GM23338 (cell line): ENCODE measurements at places on chromosomes 4 and X. TPM values are rescaled to one million over a fixed set of nuclear protein-coding genes. Genes with fewer than 3 reads are reported as not detected.

DNA sequence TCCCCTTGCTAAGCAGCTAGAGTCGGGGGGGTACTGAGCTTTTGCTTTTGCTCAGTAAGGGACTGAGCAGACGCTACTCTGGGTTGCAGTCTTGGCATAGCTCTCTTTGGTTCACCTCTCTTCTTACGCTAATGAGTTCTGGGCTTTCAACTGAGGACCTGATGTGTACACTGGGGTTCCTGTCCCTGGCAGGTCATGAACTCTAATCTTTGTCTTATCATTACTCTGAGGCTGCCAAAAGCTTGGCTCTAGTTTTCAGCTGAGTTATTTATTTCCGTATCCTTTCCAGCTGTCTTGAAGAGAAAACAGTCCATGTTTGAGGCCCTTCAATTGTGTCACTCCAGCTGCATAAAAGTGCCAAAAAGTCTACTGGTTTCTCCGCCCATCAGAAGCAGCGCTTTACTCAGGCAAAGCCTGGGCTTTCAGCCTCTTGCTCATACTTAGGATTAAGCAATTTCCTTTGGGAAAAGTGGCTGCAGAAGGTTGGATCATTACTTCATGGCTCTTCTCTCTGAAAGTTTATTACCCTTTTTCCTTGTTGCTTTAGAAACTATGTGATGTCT lies 121.0 kb upstream of the STOX2 start:
- H3K4me3 ChIP-seq, result no peak overlapping the region
- H3K4me1 ChIP-seq, result peaks cover 8% of the 10 kb centered on the region
- H3K36me3 ChIP-seq, result no peaks in the 10 kb centered on the region
- DNase-seq, result peak; percentile 60

Gene CWH43
- not detected in 2 replicates for total RNA-seq

Gene HSFX4
- total RNA-seq, result not detected in 2 replicates

DNA sequence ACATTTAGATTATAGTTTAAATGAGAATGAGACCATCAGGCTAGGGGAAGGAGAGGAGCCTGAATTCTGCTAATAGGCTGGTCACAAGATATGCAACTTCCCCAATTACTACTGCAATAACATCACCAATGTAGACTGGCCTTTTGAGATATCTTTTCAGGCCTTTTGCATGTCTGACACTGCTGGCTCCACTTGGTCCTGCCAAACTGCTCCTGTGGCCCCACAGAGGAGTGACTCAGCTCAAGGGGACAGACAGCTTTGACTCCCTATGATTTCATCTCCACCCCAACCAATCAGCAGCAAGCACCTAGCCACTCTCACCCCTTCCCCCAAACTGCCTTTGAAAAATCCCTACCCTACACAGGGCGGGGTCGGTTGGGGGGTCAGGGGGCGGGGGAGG lies 22.8 kb downstream of the GPRIN3 start:
- H3K27me3 ChIP-seq, result no peaks in the 10 kb centered on the region
- no peak overlapping the region for H3K4me3 ChIP-seq
- H3K4me1 ChIP-seq, result peaks cover 26% of the 10 kb centered on the region
- H3K27ac ChIP-seq, result no peak overlapping the region

Gene HERC5
- 23.0 and 25.1 TPM in 2 replicates for total RNA-seq

- no peak overlapping the region for H3K4me3 ChIP-seq
- no peak for DNase-seq
These were observed 315.3 kb downstream of the DHRSX start for GRCh38 chrX:2185341-2186082.
